ENCODE measurements at places on chromosomes 5 and 9.
A peak's percentile ranks its signal among the peaks of the same experiment; 100 is the strongest.

DNA sequence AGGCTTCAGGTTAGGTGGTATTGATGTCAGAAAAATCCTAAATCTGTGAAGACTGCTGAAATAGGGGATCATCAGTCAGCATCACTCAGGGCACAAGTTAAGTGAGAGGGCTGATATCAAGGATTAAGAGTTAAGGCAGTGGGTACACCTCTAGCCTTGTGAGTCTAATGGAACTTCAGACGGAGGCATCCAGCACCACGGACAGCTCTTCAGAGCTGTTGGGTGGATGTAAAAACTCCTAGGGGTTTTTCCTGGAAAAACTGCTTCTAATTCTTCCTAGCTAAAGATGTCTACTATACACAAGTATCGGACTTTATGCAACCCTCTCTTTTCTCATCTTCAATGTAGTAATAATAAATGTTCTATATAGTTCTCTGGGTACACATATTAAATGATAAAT, 165.9 kb downstream of the SH3GL2 start:
- H3K36me3 ChIP-seq: no peaks in the 10 kb centered on the region
- no peaks in the 10 kb centered on the region for H3K27me3 ChIP-seq
- DNase-seq: no peak
- H3K4me1 ChIP-seq: no peaks in the 10 kb centered on the region
- H3K27ac ChIP-seq: no peak overlapping the region
- no peak overlapping the region for H3K4me3 ChIP-seq

DNA sequence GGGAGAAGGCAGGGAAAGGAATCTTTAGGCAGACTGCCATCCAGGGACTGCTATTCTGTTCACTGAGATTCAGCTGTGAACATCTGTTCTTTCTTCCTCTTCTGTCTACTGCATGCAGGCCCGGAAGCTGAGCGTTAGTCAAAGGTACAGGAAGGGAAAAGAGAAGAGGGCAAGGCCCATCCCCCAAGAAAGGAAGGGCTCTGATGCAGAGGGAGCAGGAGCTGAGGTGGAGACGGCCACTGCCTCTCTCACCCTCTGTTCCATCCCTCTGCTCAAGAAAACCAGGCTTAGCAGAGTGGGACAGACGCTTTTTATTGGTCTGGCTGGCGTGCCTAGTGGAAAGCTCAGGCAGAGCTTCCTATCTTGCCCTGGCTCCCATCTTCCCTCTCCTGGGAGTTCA, 57.6 kb downstream of the PFDN1 start:
- H3K27me3 ChIP-seq: no peaks in the 10 kb centered on the region
- H3K36me3 ChIP-seq: peaks cover 14% of the 10 kb centered on the region
- DNase-seq: no peak
- H3K4me1 ChIP-seq: peaks cover 50% of the 10 kb centered on the region

DNA sequence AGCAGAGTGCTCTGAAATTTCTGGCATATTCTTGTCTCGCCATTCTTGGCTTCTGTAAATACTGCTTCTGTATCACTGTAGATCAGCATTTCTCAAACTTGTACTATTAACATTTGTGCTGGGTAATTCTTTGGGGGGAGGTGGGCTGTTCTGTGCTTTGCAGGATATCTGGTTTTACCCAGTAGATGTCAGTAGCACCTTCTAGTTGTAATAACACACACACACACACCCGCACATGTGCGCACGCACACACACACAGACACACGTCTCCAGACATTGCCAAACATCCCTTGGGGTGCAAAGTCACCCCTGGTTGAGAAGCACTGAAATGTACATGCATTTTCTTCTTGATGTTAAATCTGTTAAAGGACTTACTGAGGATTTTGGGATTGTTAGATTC, 304.1 kb downstream of the MAT2B start:
- no peak for DNase-seq
- no peaks in the 10 kb centered on the region for H3K27me3 ChIP-seq
- H3K4me3 ChIP-seq: no peak overlapping the region
- H3K4me1 ChIP-seq: no peaks in the 10 kb centered on the region

DNA sequence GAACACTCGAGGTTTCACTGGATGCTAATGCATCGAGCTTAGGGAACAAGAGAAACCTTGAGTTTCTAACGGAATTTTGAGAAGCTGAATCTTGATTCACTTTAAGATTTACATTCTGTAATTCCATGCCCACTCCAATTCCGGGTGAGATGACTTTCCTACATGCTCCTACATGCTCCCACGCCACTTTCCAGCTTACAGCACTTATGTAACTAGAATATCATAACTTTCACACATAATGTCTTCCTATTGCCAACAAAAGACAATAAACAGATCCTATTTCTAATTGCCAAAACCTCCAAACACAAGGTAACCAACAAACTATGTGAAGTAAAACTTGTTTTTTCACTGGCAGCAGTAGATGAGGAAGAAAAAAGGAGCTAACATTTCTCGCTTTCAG, 72.9 kb downstream of the ECPAS start:
- DNase-seq: no peak
- peaks cover 48% of the 10 kb centered on the region for H3K36me3 ChIP-seq
- no peaks in the 10 kb centered on the region for H3K27me3 ChIP-seq
- H3K27ac ChIP-seq: no peak overlapping the region
- no peak overlapping the region for H3K4me3 ChIP-seq

DNA sequence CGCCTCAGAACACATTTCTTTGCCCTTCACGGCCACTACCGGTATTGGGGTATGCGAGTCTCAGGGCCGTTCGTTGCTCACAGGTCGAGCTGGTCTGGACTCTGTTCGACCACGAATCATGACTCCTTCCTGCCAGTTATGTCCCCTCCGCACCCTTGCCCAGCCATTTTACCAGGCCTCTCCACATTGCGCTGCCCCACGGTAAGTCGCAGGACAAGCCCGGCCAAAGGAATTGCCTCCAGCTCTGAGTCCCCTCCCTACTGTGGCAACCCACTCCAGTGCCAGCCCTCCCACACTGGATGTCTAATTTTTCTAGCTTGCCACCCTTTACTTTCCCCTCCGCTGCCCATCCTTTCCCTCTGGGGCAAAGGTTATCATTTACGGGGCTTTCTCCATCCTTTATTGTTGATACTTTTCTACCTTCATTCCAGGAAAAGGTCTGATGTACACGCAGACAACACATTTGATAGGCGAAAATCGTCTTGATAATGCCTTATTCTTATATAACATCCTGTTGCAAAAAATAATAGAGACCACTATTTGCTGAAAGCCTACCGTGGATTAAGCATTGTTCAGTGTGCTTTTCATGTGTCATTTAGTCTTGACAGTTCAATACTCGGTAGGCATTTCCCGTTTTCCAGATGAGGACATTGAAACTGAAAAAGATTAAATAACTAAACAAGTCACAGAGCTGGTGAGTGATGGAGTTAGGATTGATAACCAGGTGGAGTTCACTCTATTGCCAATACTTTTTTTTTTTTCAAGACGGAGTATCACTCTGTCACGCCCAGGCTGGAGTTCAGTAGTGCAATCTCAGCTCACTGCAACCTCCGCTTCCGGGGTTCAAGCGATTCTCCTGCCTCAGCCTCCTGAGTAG, 958 bp upstream of the HSPA5 start:
- H3K4me1 ChIP-seq: peaks cover 27% of the 10 kb centered on the region
- H3K36me3 ChIP-seq: peaks cover 40% of the 10 kb centered on the region
- peak overlapping the region; percentile 96 for H3K27ac ChIP-seq
- DNase-seq: no peak
- peak overlapping the region; percentile 96 for H3K4me3 ChIP-seq
- no peaks in the 10 kb centered on the region for H3K27me3 ChIP-seq

DNA sequence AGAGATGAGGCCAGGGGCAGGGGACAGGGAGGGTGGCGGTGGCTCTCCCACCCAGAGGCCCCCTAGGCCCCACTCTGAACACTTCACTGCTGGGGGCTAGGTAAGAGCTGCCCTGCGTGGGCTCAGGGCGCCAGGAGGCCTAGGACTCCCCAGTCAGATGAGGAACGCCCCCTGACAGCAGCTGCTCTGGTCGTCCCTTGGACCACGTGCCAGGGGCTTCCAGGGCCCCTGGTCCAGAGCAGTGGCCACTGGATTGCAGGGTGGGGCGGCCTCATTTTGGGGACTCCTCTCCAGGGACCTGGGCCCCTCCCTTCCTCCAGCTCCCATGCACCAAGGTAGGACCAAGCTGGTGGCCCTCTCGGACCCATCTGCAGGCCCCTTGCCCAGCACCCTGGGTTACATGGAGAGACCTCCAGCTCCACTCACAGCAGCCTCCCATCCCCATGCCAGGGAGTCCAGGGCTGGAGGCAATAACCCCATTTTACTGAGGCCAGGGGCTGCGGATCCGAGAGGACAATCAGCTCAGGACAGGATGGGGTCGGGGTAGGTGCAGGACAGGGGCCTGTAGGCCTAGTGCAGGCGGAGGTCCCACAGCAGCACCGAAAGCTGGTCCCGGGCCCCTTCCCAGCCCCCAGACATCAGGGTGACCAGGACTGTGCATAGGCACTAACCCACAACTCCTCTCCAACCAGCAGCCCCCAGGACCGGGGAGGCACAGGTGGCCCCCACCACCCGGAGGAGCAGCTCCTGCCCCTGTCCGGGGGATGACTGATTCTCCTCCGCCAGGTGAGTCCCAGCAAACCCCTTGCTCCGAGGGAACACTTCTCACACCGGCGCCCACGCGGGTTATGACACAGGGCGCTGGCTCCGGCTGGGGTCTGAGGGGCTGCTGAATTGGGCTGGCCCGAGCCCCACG, 1.5 kb downstream of the EGFL7 start:
- no peak for DNase-seq
- H3K4me3 ChIP-seq: peak overlapping the region; percentile 73
- H3K27me3 ChIP-seq: peaks cover 22% of the 10 kb centered on the region
- no peak overlapping the region for H3K27ac ChIP-seq
- H3K36me3 ChIP-seq: no peaks in the 10 kb centered on the region

DNA sequence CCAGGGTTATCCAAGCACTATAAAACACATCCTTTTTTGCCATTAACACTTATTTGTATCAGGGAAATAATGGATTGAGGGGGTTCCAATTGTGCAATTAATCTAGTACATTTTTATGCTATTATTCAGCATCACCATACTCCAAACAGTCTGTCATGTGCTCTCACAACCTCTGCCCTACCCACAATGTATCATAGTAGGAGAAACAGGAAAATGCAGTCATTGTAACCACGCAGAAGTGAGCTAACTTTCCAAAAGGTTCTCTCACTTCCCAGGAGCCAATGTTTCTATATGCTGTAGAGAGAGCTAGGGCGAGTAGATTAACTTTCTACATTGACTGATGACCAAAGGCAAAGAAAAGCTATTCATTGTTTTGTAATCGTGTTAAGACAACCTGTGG, 29.8 kb downstream of the DAB2 start:
- H3K36me3 ChIP-seq: no peaks in the 10 kb centered on the region
- H3K4me1 ChIP-seq: no peaks in the 10 kb centered on the region
- H3K27me3 ChIP-seq: peaks cover 6% of the 10 kb centered on the region
- H3K4me3 ChIP-seq: no peak overlapping the region

DNA sequence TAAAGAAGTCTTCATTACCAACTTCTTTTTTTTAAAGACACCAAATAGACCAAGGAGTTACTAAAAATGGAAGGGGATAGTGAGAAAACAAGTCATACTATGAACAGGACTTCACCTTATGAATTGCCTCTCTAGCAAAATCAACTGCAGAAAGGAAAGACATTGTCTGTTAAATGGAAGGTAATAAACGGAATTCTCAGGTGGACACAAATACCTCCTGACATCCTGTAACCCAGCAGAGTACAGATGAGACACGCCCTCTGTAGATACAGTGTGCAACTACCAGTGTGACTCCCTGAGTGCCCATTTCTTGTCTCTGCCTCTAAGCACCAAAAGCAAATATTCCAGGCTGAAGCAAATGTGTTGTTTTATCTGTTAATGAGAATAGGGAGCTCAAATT, 12.2 kb upstream of the PLPP1 start:
- DNase-seq: no peak
- H3K36me3 ChIP-seq: no peaks in the 10 kb centered on the region
- peaks cover 16% of the 10 kb centered on the region for H3K27me3 ChIP-seq
- H3K27ac ChIP-seq: no peak overlapping the region

- peak overlapping the region; percentile 79 for H3K4me3 ChIP-seq
- H3K4me1 ChIP-seq: peaks cover 12% of the 10 kb centered on the region
- H3K27ac ChIP-seq: no peak overlapping the region
- DNase-seq: no peak
Observed at GRCh38 chr5:37248421-37248969, 681 bp downstream of the CPLANE1 start.

DNA sequence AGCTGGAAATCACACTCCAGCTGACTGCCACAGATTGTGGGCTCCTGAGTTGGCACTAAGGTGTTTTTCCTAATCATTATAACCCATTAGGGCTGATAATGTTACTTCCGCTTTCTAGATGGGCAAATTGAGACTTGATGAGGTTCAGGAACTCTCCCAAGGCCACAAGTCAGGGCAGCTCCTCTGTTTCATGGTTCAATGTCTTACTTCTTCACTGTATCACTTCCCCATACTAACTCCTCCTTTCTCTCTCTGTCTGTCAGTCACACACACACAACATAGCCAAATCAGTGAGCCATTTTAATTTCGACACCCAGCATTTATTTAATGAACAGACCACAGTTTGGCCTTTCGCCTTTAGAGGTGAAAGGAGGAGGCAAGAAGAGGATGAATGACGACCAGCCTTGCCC, 17.8 kb upstream of the TRAF1 start:
- H3K4me3 ChIP-seq: no peak overlapping the region
- H3K4me1 ChIP-seq: peaks cover 8% of the 10 kb centered on the region
- no peak for DNase-seq
- H3K36me3 ChIP-seq: no peaks in the 10 kb centered on the region

DNA sequence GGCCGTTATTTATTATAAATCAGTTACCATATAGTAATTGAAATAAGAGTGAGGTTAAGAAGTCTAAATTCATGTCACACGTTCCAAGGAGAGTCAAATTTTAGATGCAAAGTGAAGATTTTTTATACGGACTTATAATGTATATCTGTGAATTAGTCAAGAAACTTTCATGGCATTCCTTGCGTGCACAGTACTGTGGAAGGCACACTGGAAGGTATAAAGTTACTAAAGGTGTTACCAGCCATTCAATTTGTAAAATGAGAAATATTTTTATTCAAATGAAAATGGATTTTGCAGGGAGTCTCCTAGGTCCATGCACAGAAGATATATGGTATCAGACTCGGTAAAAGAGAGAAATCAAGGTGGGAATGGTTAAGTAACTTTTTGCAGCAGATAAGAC, 408.1 kb upstream of the CTNND2 start:
- no peak for DNase-seq
- no peak overlapping the region for H3K27ac ChIP-seq
- no peaks in the 10 kb centered on the region for H3K27me3 ChIP-seq
- H3K36me3 ChIP-seq: no peaks in the 10 kb centered on the region
- H3K4me3 ChIP-seq: no peak overlapping the region
- no peaks in the 10 kb centered on the region for H3K4me1 ChIP-seq

GRCh38 chr5:73896097-73896496, 270.1 kb downstream of the ARHGEF28 start:
- H3K4me1 ChIP-seq: peaks cover 25% of the 10 kb centered on the region
- peaks cover 20% of the 10 kb centered on the region for H3K27me3 ChIP-seq
- no peak for DNase-seq
- peak overlapping the region; percentile 3 for H3K27ac ChIP-seq
- H3K4me3 ChIP-seq: no peak overlapping the region
